Non-pigmented ciliary epithelial cell (primary cell): ENCODE measurements at places on chromosomes 11 and 22.

GRCh38 chr11:97123237-97123636 lies 733.4 kb downstream of the JRKL start:
- DNase-seq, result no peak

- DNase-seq, result no peak
These were observed 10.9 kb upstream of the CCND1 start for GRCh38 chr11:69630017-69630416.

DNA sequence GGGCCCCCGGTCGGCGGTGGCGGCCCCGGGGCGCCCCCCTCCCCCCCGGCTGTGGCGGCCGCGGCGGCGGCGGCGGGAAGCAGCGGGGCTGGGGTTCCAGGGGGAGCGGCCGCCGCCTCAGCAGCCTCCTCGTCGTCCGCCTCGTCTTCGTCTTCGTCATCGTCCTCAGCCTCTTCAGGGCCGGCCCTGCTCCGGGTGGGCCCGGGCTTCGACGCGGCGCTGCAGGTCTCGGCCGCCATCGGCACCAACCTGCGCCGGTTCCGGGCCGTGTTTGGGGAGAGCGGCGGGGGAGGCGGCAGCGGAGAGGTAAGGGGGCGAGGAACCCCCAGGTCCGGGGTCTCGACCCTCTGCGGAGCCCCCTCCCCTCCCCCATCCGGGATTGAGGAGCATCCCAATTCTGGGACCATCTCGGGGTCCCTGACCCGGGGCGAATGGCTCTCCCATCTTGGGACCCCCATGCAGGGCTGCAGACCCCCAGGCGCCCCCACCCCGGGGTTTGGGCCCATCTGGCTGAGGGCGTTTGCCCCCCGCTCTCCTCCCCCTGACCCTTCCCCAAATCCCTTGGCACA lies 431 bp downstream of the KMT2A start:
- no peak for DNase-seq

- DNase-seq, result peak; percentile 98
These were observed 139.5 kb downstream of the COMMD9 start for GRCh38 chr11:36149538-36150242.
